ENCODE measurements at places on chromosomes 7 and 10.

GRCh38 chr7:11130012-11130411 lies 156.3 kb downstream of the PHF14 start:
- DNase-seq, result no peak

GRCh38 chr10:78532480-78533042 lies 498.9 kb downstream of the RPS24 start:
- no peak for DNase-seq

DNA sequence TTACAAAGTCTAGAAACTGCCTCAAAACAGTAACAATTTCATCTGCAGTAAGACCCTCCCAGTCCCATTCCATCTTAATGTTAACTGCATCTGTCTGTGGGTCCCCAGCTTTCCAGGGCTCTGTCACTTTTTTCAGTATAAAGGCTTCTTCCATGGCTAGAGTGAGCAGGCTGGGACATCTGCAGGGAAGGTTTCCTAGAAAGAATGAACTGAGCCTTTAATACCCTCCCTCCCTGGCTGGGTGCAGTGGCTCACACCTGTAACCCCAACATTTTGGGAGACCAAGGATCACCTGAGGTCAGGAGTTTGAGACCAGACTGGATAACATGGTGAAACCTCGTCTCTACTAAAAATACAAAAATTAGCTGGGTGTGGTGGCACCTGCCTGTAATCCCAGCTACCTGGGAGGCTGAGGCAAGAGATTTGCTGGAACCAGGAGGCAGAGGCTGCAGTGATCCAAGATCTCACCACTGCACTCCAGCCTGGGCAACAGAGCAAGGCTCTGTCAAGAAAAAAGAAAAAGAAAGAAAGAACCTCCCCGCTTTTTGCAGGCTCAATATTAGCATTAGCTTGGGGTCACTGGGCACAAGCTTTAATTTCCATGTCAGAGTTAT lies 3.4 kb downstream of the ERV3-1 start:
- no peak for DNase-seq

DNA sequence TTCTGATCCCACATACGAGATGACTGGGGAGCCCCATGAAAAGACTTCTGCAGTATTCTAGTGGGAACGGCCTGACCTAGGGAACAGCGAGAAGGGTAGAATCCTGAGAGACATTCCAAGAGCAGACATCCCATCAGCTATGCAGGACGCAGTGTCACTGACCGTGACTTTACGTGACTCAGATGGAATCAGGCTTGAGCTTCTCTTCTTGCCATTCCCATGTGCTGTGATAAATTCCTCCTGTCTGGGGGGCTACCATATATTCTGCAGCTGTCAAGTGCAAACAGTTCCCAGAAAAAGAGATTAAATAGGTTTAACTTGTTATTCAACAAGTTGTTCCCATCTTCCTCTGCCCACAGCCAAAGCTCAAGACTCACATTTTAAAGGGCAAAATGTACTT lies 73.1 kb upstream of the PDE1C start:
- no peak for DNase-seq

DNA sequence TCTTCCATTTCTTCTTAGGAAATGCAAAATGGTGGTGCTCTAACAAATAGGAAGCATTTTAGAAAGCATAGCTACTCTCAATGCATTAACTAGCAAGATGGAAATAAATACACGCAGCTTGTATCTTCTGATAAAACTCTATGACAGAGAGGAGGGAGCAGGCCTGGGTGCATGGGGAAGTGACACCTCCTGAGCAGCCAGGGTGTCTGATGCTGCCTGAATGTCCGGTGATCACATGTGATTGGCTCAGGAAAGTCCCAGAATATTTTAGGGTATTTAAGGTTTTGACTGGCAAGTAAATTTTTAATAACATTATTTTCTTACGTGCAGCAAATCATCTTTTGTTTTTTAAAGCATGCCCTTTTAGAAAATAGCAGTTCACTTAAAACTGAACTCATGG lies 261.0 kb upstream of the KLF6 start:
- no peak for DNase-seq

- no peak for DNase-seq
These were observed 184.3 kb upstream of the SLC26A5 start for GRCh38 chr7:103630318-103630717.

GRCh38 chr7:107622429-107622828 lies 38.2 kb upstream of the SLC26A4 start:
- DNase-seq, result no peak

DNA sequence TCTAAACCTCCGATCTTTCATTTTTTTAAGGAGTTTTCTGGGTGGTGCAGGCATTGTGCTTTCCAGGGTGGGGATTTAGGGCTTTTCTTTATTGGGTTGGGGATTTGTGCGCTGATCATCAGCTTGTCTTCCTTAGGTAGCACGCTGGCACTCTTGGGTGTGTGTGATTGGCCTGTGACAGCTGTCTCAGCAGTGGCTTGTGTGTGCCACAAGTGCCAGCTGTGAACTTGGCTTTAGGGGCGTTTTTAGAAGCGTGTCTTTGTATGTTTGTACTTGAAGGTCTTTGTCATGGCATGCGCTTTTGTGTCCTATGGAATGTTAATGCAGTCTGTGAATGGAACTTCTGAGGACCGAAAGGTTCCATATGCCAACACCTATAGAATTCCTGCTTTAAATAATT lies 788 bp downstream of the AKAP9 start:
- DNase-seq, result peak; percentile 8

DNA sequence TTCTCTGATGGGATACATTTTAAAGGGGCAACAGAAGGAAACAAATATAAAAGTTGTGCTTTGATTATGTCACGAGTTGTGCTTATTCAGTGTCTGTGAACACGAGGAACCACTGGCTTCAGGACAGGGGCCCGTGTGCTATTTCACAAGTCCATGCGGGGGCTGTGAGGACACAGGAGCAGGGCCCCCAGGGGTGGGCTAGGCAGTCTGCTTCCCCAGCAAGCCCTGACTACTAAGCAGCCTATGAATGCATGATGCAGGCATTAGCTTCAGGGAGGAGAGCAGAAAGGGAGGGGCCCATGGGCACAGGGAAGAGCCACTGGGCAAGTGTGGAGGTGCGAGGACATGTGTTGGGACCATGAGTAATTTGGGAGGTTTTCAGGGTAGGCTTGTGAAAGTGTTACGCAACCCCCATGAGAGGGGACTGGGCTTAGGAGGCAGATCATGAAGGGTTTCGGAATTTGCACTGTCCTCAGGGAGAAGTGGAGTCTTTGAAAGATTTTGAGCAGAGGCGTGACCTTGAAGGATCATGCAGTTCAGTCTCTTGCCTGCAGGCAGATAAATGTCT lies 424.9 kb downstream of the CALN1 start:
- DNase-seq, result no peak

DNA sequence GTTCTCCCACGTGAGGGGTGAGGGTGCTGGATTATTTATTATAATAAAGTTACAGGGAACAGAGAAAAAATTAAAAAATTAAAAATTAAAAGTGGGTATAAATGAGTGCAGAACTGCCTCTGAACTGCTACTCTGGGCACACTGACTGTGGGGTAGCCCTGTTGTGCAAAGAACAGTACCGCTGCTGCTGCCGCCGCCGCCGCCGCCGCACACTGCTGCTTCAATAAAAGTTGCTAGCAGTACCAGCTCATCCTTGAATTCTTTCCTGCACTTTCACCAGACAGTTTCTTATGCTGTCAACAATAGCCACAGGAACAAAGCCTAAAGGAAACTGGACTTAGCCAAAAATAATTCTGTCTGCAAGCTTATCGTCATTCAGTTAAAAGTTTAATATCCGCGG lies 72.1 kb downstream of the GCC1 start:
- DNase-seq, result no peak

DNA sequence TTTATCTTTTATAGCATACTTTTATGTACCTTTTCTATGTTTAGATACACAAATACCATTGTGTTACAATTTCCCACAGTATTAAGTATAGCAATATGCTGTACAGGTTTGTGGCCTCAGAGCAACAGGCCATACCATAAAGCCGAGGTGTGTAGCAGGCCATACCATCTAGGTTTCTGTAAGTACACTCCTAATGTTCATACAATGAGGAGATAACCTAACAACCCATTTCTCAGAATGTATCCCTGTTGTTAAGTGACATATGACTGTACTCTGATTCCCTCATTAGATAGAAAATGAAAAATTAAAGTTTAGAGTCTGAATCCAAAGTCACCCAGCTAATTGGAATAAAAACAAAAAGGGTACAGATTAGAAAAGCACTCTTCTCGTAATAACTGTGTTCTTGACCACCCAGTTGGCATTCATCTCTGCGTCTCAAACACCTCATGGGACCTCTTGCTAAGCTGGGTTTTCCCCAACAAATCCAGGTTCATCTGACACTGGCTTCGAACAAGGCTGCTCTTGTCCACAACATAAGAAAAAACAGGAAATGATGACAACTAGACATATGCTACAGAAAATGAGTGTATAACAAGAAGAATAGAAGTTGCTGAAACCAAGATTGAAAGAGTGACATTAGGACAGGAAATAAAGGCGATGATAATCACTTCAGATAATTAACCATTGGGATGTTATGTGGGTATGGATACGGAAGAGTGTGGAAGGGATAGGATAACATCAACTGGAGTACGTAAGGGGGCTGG lies 1.4 kb downstream of the NDUFB8 start:
- DNase-seq, result no peak

DNA sequence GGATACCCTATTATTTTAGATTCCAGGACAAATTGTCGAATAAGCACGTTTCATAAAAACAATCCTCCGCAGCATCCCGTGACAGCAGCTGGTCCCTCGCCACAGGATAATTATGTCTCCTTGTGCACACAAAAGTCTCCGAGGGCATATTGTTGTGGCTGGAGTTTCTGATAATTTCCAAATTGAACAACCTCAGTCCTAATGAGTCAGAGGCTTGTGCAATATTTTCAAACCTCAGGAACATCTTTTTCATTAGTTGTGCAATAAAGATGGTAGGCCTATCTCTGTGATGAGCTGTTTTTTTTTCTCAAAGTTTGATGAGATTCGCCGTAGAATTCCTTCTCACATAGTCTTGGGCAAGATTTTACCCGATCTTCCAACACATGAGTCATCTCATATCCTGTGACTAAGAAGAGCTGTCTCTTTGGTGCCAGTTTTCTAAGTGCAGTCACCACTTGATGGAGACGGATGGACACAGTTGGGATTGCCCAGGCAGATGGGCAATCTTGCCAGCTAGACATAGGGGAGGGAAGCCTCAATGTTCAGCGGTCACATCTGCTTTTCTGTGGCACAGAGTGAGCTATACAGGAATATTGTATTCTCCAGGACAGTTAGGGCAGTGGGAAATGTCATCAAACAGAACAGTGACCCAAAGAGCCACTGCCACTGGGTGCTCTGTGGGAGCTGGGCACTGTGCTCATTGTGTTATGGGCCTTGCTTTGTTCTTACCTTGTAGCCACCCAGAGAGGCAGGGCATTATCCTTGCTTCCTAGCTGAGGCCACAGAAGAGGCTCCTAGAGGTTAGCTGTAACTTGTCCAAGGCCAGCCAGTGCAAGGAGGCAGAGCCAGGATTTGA lies 7.8 kb downstream of the HTRA1 start:
- DNase-seq, result no peak

GRCh38 chr7:18352339-18353255 lies 143.0 kb upstream of the HDAC9 start:
- DNase-seq, result no peak

- no peak for DNase-seq
These were observed 62.4 kb upstream of the WDR11 start for GRCh38 chr10:120788771-120789170.

All from activated T-helper 1 cell treated with Interleukin-2 at 50 U/mL for 16 hours (primary cell).